Kidney (tissue), 22 donors: ENCODE measurements at places on chromosomes 16 and 17. TPM values are rescaled to one million over a fixed set of nuclear protein-coding genes. Genes with fewer than 3 reads are reported as not detected.
A peak's percentile ranks its signal among the peaks of the same experiment; 100 is the strongest.

DNA sequence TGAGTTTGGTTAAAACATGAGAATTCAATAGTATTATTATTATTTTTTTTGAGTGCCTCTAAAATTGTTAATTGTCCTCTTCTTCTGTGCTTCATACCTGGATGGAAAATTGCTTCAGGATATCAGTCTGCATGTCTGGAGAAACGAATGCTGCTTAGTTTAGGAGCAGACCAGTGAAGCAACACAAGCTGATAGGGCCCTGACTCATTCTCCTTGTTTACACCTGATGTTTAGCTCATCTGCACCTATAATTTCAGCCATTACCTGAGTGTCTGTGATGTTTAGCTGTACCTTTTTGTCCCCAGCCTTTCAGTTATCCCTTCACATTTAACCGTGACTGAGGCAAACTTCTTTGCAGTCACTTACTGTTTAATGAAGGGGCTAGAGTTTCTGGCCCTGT lies 14.8 kb downstream of the SNTB2 start:
- no peak for DNase-seq

The PRSS53 gene
- polyA plus RNA-seq, result 0.99 TPM

DNA sequence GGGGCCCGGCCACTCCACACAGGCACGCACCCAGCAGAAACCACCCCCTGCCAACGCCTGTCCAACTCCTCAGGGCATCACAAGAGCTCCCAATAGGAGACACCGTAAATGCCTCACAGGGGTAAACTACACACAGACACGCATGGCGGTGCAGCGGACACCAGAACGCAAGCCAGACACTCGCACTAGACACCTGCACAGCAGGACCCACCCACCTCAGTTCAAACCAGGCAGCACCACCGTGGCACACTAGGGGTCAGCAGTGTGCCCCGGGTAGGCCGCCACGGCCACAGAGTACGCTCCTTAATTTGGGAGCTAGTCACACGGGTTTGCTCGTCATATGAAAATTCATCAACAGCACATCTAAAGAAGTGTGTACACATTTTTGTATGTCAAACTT lies 3.4 kb downstream of the SLC38A10 start:
- peak; percentile 76 for DNase-seq

GRCh38 chr17:78999056-78999768 lies 10.4 kb downstream of the CANT1 start:
- no peak for DNase-seq

GRCh38 chr17:72545766-72546165 lies 424.9 kb downstream of the SOX9 start:
- DNase-seq, result no peak

GRCh38 chr16:28213396-28213795 lies 1.6 kb upstream of the XPO6 start:
- DNase-seq, result no peak
